AG10803 (cell line): ENCODE measurements at places on chromosomes 6 and 20.

GRCh38 chr6:157364705-157365104 lies 16.3 kb upstream of the ZDHHC14 start:
- no peak for DNase-seq

DNA sequence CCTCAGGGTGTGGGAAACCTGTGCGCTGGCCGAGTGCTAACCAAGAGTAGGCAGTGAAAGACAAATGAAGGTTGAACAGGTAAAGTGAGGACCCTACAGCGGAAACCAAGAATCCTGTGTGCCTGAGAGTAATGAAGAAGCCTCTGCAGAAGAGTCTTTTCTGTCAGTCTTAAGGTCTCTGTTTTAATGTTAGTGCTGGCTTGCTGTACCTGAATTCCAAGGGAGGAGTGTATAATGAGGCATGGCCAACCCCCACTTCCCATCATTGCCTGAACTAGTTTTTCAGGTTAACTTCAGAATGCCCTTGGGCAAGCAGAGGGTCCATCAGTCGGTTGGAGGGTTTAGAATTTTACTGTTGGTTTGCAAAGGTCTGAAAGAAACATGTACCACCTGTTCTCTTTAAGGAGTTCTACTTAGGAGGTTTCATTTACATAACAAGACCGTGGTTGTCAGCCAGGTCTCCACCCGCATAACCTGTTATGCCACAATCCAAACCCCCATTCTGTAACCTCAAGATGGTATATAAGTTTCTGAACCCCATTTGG lies 589 bp upstream of the PDCD2 start:
- DNase-seq: no peak

GRCh38 chr6:4327841-4328240 lies 192.5 kb upstream of the ECI2 start:
- DNase-seq: peak; percentile 55

DNA sequence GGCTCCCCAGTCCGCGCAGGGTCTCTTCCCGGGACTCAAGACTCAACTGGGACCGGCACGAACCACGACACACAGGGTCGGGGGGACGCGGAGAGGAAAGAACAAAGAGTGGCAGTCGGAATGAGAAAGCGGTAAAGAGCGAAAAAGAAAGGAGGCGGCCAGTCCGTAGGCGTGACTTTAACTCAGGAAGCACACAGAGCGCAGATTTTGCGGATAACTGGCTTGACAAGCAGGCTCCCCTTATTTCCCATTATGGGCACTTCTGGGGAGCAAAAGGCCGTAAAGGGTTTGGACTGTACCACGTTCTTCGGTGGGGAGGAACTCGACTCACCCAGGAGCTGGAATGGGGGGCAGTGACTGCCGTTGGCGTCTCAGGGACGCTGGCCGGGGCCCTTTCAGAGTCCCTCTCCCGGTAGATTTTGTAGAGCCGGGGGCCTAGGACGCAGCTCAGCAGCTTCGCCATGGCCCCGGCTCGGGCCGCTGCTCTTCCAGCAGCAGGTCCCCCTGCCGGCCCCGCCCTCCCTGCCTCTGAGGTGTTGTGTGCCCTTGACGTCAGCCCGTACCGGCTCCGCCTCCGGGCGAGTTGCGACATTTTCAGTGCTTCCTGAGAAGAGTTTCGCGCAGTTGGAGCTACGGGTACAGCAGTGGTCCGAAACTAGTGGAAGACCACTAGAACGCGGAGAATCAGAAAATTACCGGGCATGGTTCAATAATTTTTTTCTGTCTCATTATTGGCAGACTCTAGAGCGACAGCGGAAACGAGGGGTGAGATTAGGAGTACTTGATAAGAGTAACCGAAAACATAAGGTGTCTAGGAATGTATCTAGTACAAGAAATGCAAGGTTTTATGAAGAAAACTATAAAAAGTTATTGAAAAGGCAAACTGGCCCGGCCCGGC lies at the start of gene ABHD16A:
ABHD16A (minus strand) TSS at position 506 of the 898 bp plus-strand sequence; CDS start at position 463, 43 bp downstream.
- peak; percentile 97 for DNase-seq

DNA sequence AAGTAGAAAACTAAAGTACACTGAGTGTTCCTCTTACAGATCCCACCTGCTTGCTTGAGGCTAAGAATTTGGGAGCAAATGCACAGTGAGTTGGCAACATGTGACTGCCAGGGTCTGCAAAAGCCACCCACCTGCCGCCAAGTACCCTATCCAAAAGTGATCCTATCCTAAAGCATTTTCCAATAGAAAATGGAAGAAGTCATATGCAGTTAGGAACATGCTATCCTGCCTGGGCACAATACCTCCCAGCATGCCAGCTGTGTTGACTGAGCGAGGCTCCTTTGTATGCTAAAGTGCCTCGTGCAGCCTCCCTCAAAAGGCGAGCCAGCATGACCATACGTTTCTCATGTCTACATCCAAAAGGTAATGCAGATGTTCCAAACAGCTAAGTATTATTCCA lies 52.7 kb downstream of the TRAF3IP2 start:
- no peak for DNase-seq

DNA sequence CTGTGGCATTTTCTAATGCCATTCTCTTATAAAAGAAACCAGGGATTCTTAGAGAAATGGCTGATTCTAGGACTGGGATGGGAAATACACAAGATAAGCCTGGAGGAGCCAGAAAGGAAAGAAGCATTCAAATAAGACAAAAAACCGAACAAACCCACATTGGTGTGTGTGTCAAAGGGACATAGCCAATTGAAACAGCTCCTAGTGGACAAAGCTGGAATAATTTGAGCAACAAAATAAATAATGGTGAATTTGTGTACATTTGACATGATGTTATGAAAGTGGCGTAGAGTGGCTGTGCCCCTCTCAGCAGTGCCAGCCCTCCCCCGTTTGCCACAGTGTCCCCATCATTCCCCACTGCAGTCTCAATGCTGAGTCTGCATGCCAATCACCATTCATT lies 55.5 kb downstream of the B3GAT2 start:
- no peak for DNase-seq

DNA sequence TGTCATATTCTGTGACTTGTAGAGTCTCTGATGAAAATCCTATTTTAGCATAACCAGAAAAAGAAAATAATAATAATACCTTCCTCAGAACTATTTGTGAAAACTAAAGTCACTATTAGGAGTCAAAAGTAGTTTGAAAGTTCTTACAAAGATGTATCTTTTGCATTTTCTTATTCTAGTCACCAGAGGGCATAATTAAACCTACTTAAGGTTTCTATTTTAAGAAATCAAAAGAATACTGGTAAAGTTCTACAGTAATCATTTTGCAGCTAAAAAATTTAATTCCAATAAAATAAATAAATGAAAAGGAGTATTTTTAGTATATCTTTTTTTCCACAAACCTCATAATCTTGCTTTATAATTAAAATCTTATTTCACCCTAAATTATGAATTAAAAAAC lies 28.0 kb upstream of the MCM9 start:
- DNase-seq: peak; percentile 29

- DNase-seq: no peak
Measured at GRCh38 chr6:97304701-97305100, 21.7 kb upstream of the MMS22L start.

GRCh38 chr6:40992746-40993145 lies 46.3 kb downstream of the UNC5CL start:
- DNase-seq: no peak

GRCh38 chr20:1010659-1011058 lies 8.5 kb upstream of the RSPO4 start:
- DNase-seq: no peak

DNA sequence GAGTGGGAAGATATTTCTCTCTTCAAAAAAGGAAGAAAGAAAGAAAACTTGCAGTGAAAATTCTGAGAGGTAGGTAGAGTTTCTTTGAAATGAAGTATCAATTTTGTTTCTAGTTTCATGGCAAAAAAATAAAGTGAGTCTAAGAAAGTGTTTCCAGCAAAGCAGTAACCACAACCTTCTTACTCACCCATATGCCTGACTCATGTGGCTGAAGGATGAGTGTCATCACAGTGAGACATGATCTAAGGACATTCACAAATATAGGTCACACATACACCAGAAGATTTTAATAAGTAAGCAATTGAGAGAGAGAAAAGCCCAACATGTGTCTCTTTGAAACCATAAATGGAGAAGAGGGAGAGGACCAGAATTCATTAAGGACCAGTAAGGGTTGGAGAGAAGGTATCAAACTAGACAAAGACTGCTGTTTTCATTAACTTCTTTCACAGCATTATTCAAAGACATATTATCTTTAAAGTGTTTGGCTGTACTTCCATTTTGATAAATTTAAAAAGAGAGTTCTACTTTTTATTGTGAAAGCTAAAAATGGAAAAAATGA lies 169.5 kb downstream of the FRK start:
- peak; percentile 39 for DNase-seq

GRCh38 chr20:4763723-4764510 lies 42.2 kb downstream of the PRND start:
- no peak for DNase-seq

DNA sequence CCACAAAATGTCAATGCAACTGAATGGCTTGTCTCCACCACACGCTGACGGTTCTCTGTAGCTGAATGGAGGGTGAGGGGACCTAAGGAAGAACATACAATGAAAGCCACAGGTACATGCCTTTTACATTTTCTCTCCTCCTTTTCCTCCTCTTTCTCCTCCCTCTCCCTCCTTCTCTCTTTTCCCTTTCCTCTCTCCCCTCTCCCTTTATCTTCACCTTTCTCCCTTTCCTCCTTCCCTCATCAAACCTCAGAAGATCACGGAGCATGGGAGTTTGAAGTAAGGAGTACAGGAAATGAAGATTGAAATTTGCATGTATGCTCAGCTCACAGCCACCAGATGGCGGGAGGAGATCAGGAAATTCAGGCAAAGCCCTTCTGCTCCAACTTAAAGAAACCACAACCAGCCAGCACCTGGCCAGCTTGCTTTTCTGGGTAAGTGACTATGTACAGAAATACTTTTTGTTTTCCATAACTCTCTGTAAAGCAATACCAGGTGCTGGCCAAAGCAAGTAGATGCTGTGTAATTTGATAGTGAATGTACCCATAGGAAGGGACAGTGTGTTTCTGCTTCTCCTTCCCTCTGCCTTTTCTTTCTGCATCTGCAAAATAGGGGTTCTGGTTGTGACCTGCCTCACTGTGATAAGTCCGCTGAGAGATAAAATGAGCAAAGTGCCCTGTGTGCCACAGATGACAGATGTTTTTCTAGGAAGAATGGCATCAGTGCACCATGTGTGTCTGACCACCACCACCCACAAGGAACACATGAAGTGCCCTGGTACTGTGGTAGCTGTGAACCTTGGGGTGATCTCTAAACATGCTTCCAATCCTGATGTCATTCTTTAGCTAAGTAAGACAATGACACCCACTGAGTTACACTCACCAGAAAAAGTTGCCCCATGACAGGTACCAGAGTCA lies 18.6 kb upstream of the FOXO3 start:
- DNase-seq: peak; percentile 84

- DNase-seq: no peak
Measured at GRCh38 chr20:16295534-16295933, 277.7 kb downstream of the KIF16B start.

GRCh38 chr6:5695260-5696245 lies 311.2 kb downstream of the NRN1 start:
- peak; percentile 94 for DNase-seq

DNA sequence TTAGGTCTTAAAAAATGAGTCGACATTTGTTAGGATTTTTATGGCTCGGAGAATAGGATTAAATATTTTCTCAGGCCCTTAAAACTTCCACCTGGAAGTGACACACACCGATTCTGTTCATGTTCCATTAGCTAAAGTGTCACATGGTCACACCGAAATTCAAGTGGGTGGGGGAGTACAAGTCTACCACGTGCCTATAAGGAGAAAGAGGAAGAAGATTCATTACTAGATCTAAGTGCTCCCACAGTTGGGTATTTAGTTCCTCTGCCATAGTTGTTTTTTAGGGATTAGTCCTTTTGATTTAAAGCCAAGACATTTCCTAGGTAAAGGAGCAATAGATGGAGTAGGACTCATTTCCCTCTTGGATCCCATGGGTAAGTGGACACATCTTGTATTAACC lies 4.9 kb upstream of the TOX2 start:
- no peak for DNase-seq

DNA sequence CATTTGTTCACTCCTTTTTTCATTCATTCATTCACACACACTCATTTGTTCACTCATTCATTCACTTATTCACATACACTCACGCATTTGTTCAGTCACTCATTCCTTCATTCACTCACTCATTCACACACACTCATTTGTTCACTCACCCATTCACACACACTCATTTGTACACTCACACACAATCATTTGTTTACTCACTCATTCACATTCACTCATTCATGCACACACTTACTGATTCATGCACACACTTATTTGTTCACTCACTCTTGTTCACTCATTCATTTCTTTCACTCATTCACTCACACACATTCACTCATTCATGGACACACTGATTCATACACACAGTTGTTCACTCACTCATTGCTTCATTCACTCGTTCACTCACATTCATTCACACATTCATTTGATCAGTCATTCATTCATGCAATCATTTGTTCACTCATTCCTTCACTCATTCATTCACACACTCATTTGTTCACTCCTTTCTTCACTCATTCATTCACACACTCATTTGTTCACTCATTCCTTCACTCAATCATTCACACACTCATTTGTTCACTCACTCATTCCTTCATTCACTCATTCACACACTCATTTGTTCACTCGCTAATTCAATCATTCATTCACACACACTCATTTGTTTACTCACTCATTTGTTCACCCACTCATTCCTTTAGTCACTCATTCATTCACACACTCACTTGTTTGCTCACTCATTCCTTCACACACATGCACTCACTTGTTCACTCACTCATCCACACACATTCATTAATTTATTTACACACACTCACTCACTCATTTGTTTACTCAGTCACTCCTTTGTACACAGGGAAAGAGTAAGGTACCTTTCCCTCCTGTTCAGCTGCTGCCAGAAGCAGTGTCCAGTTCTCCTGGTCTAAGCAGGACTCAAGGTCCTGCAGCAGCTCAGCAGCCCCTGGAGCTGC lies 50.7 kb upstream of the BHLHE23 start:
- DNase-seq: peak; percentile 12

GRCh38 chr20:2507464-2507863 lies 1.3 kb downstream of the ZNF343 start:
- no peak for DNase-seq

DNA sequence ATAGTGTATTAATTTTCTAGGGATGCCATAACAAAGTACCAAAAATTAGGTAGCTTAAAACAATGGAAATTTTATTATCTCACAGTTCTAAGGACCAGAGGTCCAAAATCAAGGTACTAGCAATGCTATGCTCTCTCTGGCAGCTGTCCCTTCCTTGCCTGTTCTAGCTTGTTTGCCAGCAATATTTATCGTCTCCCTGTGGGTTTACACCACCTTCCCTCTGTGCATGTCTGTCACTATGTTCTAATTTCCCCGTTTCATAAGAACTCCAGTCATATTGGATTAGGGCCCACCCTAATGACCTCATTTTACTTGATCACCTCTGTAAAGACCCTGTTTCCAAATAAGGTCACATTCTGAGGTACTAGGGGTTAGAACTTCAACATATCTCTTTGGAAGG lies 217.2 kb downstream of the IBTK start:
- DNase-seq: no peak

GRCh38 chr20:58716476-58717277 lies 24.1 kb downstream of the NPEPL1 start:
- no peak for DNase-seq

- peak; percentile 42 for DNase-seq
Measured at GRCh38 chr20:57622579-57623381, 2.6 kb upstream of the ZBP1 start.
